ENCODE measurements at places on chromosomes 5 and 9.
A peak's percentile ranks its signal among the peaks of the same experiment; 100 is the strongest.

GRCh38 chr5:97377582-97377981, 194.5 kb upstream of the RIOK2 start:
- no peak for DNase-seq

- no peak for DNase-seq
These were observed 297.9 kb upstream of the EDIL3 start for GRCh38 chr5:84682531-84682930.

- DNase-seq, result no peak
These were observed 133.7 kb downstream of the WNK2 start for GRCh38 chr9:93317495-93318094.

GRCh38 chr5:69075522-69076179, 18.2 kb upstream of the SLC30A5 start:
- DNase-seq, result no peak

DNA sequence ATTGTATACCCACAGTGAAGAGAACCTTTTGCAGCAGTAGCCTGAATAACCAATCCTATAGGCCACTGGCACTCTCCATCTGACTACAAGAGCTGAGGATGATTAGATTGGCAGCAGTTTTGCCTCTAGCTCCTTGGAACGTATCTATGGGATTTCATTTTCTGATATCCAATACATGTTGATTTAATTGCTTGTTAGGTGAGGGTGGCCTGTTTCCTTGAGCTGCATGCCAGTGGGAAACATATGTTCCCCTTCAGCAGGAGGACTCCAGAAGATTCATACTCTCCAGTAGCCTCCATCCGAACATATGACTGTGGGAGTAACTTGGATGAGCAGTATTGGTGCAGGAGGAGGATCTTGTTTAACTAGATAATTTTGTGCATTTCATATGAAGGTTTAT, 51.5 kb downstream of the GCNT1 start:
- no peak for DNase-seq

DNA sequence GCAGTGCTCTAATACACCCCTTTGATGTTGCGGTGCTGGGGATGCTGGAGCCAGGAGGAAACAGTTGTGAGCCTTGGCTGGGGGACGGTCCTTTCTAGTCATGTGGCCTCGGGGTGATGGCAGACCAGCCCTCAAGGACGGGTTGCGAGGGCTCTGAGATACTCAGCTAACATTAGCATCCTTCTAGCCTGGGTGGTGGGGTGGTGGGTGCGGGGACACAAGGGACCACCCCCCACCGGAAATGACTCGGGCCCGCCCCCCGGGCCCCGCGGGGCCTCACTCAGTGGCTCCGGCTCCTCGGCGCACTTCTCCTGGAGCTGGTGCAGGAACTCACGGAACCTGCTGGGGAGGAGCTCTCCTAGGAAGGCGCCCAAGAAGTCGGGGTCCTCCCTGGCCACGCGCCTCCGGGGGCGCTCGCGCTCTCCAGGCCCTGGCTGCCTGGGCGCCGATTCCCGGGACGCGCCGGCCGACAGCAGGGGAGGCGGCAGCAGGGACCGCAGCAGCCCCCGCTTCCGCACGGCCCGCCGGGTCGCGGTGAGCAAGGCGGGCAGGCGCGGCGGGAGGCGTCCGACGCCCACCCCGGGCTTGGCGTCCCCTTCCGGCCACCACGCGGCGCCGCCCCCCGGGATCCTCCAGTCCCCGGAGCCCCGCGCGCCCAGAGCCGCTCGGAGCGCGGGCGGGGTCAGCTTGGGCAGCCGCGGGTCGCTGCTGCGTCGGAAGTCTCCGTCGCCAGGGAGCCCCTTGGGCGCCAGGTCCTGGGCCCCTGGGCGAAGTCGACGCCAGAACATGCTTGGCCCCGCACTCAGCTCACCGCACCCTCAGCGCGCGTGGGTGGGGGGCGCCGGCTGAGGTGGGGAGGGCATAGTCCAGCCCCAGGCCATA, 873 bp downstream of the C9orf50 start:
- DNase-seq, result peak; percentile 44

DNA sequence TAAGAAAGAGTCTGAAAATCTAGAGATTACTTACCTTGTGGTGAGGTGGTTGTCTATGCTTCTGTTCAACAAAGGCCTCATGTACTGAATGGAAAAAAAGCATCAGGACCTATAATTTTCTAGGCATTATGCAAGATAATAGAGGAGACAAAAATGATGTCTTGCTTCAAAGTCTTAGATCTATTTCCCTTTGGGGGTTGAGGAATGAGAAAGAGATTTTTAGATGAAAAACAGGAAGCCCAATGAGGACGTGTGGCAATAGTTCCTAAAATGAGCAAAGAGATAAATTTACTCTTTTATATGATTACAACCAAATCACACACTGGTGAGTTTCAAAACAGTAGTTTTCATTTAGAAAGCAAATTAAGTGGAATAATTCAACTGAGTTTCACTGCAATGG, 99.5 kb downstream of the GHR start:
- no peak for DNase-seq

- no peak for DNase-seq
These were observed 273.5 kb upstream of the PCSK5 start for GRCh38 chr9:75616841-75617566.

GRCh38 chr9:130181678-130182380, 9.6 kb downstream of the NCS1 start:
- DNase-seq, result no peak

DNA sequence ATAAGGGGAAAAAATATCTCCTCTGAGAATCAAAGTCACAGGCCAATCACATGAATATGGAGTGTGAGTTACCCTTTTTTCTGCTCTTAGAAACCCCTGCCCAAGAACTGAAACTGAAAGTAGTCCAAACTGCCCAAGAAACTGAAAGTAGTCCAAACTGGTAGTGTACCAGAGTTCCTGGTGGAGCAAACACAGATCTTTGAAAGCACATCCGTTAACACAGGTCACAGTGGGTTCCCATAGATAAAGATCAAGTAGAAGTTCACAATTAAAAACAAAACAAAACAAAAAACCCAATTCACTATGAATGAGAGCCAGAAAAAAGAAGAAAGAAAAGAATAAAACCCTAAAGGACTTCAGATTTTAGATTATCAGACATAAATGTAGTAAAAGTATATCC, 332.4 kb upstream of the EFNA5 start:
- no peak for DNase-seq

DNA sequence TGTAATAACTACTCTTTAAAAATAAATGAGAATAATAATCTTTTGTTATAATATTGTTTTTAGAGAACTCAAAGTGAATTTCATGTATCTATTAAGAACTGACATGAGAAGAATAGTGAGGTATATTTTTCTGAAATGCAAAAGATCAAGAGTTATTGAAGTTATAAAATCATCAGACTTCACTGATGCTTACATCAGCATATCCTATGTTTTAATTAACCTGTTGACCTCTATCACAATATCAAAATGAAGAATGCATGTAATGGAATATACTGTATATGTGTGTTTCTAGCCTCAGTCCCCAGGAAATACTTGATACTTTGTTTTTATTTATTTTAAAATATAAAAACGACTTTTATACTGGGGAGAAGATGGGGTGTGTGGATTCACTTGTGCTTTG, 533.1 kb downstream of the KCTD16 start:
- no peak for DNase-seq

DNA sequence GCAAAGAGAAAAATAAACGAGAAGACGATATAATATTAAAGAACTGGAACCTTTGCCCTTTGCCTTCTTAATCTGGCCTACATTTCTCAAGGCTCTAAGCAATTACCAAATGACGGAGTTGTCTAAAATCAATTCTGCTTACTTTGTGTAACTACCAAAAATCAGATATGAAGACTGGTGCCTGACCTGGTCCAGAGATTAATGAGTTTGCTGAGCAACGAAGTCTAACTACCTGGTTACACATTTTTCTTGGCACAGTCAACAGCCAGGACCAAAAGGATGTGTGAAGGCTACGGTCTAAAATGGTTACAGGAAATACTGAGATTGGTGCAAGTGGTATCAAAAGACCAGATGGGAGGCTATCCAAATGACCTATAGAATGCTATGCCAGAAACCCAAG, 17.8 kb upstream of the IFNE start:
- DNase-seq, result no peak

- no peak for DNase-seq
These were observed 920.9 kb upstream of the CTNND2 start for GRCh38 chr5:12825163-12825562.

- no peak for DNase-seq
These were observed 487.7 kb downstream of the GADD45G start for GRCh38 chr9:90092508-90092907.

DNA sequence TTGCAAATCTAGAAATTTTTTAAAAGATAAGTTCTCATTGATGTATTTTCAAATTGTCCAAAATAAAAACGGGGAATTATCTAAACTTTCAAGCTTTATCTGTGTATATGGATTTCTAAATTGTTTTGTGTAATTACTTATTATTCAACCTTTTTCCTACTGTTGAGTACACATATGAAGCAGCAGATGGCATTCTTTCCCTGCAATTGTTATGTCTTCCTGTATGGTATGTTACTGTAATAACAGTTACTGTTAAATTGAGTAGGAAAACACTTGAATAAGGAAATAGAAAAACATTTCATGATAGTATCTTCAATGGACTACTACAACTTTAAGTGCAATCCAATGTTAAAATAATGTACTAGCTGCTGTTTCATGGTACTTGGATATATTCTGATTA, 124.8 kb downstream of the RANBP17 start:
- DNase-seq, result no peak

DNA sequence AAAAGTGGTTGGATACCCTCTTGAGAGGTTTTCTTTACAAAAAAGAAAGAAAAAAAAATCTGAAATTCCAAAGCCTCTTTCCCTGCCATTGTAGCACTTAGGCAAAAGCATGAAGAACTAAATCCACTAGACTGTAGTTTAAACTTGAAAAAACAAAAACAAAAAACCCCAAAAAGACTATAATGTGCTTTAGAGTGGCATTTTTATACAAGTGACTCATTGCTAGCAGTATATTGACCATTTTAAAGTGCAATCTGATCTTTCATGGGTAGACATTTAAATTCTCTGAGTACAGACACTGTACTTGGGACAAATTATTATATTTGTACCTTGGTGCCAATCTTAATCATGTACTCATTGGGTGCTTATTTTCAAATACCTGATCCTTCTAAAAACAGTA, 50.8 kb downstream of the NDFIP1 start:
- no peak for DNase-seq

- no peak for DNase-seq
These were observed 30.7 kb downstream of the LHX2 start for GRCh38 chr9:124042201-124042721.

DNA sequence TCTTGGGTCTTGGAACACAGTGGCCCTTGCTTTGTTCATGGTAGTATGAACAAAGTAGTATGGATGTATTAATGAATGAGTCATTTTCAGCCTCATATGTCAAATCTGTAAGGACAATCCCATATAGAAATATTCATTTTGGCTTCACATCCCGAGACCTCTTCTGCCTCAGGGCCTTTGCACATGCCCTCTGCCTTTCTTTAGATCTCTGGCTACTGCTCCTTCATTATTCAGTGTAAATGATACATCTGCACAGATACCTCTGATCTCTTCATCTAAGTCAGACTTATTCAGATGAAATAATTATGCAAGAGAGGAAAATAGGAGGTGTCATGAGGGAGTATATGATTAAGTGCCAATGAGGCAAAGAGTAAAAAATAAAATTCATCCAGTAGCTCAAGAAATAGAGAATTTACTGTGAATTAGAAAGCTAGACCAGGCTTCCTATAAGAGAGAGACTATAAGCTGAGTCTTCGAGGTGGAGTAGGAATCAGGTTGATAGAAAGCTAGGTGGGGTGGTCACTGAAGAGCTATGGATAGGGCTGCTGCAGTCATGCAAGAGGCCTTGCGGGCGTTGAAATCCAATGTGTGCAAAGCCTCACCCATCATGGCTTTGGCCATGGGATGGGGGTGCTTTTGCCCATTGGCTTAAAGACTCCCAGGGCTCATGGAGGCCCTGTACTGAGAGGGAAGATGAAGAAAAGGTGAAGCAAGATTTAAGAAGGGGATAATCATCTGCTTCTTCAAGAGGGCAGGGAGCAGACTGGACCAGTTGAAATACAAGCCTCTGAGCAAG, 3.7 kb upstream of the TTLL11 start:
- DNase-seq, result no peak

DNA sequence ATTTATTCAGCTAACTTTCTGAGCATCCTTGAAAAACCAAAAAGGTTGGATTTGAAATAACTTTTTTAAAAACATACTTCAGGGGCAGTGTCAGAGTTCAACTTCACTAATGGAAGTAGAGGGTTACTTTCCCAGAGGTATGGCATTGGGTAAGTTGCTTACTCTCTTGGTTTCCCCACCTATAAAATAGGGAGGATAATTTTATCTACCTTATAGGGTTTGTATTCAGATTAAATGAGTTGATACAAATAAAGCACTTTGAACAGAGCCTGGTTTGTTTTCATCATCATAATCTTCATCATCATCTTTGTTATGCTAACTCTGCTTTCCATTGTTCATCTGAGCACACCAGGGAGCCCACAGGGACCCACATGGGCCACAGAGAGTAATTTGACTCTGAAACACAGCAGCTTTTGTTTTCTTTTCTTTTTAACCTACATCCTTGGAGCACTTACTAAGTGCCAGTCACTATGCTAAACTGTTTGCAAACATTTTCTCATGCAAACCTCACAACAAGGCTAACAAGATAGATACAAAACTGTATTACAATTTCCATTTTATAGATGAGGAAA, 179.1 kb upstream of the SLC24A2 start:
- DNase-seq, result no peak

DNA sequence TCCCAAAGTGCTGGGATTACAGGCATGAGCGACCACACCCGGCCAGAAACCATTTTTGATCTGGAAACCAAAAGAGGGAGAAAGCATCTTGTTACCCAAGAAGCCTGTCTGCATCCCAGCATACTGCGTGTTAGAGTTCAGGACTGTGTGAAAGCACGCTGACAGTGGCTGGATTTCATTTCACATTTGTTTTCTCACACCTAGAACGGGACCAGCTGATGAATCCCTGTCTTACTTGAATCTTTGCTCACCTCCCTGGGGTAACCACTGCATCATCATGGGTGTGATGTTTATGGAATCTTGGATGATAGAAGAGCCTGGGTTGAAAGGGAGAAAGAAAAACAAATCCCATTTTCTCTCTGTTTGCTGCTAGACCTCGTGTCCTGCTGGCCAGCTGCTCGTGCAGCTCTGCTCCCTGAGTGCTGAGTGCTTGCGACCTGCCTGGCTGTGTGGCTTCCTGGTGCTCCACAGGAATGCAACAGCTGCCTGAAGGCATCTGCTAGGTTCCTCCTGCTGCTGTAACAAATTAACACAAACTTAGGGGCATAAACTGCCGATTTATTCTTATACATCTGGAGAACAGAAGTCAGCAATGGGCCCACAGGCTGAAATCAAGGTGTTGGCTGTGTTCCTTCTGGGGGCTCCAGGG, 378.3 kb upstream of the DAP start:
- DNase-seq, result no peak

Data from activated T-cell treated with anti-CD3 and anti-CD28 coated beads, Interleukin-2, amount 50 U/mL, for 1 hour (primary cell).